H54 (cell line): ENCODE measurements at places on chromosomes 4 and X.

- no peak for DNase-seq
Observed at GRCh38 chr4:1907848-1908525, 36.8 kb downstream of the NSD2 start.

DNA sequence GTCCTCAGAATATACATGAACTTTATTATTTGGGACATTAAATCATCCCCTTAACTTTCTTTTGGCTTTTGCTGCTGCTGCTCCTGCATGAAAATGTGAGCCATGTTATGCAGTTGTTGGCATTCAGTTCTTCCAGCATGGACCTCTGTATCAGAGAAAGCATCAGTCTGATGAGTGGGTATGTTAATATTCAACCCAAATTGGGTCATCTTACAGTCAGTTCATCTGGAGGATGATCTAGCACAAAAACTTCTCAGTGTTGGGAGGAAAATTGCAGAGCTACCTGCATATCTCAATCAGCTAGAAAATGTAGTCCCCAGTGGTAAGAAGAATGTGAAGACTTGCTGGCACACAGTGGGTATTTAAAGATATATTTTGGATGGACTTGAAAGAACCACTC is 96.7 kb downstream of the IL1RAPL2 start:
- DNase-seq: no peak

DNA sequence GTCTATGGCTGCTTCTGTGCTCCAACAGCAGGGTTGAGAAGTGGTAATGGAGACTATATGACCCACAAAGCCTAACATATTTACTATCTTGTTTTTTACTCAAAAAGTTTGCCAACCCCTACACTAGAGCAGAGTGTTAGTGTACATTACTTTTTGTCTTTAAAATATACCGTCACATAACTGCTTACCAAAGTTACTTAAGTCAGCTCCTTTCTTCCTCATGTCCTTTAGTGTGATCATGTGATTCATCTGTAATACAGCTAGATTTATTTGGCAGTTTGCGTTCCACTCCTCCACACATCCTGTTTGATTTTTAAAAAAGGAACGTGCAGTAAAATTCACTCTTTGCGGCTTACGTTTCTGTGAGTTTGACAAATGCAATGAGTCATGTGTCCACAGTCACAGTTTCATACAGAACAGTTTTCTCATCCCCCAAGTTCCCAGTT is 162.4 kb upstream of the GPRIN3 start:
- DNase-seq: no peak

DNA sequence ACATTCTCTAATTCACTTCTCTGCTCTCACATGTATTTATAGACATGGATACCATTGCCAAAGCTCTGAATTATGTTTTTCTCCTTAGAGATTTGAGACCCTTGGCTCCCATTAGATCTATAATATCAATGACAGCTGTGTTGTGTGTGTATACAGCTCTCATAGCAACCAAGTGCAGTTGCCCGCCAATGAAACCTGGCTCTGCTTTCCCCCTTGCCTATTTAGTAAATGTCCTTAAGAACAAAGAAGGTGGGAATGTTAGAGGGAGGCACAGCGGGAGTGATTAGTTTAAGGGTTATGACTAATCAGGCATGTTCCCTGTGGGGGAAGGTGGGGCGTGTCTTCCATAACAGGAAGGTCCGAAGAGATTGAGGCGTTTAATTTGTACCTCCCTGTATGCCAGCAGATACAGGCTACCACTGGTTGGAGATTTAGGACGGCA is 100.5 kb upstream of the TBC1D9 start:
- peak; percentile 26 for DNase-seq

DNA sequence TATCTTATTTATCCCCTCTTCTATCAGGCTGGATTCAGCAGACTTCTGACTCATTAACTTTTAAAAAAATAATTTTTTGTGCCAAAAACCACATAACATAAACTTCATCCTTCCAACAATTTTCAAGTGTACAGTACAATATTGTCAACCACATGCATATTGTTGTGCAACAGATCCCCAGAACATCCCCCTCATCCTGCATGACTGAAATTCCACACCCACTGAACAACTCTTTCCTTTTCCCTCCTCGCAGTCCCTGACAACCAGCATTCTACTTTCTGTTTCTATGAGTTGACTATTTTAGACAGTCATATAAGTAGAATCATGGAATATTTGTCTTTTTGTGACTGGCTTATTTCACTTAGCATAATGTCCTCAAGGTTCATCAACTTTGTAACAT is 2.2 kb upstream of the MID2 start:
- DNase-seq: no peak

DNA sequence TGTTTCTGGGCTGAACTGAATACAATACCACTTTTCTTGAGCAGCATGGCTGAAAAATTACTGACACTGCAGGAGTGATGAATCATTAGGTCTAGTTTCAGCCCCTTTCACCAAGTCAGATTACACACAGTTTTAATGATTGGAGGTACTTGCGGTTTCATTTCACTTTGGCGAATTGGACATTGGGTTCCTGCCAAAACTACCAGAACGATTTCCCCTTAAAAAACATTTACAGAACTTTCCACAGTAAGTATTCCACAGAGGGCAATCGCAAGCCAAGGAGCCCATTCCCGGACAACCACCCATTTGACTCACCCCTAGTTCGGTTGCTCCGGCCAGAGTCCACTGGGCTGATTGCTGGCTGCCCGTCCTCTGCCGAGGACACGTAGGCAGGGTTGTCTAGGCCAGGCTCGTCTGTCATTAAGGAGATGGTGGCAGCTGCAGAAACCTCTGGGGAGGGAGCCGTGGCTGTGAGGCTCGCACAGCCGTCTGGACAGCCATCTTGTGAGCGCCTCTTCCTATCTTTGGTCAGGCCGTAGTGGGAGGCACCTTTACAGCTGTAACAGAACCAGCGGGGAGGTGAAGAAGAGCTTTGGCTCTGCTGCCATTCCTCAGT is 83.5 kb downstream of the LNX1 start:
- peak; percentile 49 for DNase-seq

GRCh38 chrX:103253608-103254007 is 1.3 kb downstream of the TCEAL8 start:
- DNase-seq: no peak

GRCh38 chr4:47442980-47443379 is 20.5 kb downstream of the COMMD8 start:
- DNase-seq: no peak

DNA sequence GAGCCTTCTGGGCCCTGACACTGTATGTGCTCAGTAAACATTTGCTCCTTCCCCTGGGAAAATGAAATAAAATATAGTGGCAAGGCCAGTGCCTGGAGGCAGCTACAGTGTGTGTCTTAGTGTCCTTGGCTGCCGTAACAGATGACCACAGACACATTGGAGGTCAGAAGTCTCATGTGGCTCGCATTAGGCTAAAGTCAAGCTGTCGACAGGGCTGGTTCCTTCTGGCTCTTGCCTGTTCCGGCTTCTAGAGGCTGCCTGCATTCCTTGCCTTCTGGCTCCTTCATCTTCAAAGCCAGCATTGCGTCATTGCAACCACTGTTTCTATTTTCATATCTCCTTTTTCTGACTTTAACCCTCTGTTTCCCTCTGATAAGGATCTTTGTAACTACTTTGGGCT is 83.6 kb upstream of the STX18 start:
- no peak for DNase-seq

DNA sequence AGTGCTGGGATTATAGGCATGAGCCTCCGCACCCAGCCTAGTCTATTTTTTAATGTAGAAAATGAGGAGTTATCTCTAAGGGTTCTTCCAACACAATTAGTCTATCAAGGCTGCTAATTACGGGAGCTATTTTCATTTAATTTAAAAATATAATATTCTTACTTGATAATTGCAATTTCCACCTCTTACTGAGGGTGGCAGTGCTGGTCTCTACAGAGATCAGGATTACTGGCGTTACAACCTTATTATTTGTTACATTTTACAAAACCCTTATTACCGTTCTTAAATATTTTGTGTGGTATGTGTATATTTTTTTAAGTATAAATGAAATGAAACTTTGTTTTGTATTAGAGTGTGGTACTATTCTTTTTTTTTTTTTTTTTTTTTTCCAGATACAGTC is 17.6 kb upstream of the GK start:
- no peak for DNase-seq

GRCh38 chr4:156615066-156615531 is 356.5 kb downstream of the PDGFC start:
- no peak for DNase-seq

GRCh38 chr4:42761804-42762203 is 104.9 kb upstream of the ATP8A1 start:
- no peak for DNase-seq

DNA sequence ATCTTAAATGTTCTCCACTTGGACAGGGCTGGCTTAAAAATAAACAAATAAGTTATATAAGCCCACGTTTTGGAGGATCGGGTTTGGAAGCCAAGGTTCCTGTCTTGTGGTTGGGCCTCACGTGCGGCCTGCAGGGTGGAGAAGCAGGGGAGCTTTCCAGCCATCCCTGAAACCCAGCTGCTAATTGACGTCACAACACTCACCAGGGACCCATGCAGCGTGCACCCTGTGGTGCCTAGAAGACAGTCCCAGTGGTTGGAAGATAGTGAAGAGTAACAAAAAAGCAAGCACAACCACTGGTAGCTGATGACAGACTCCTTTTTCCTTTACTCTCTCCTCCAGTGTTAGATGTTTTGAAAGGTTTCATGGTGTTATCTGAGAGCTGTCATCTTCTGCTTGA is 142.0 kb upstream of the RBPJ start:
- DNase-seq: no peak

- no peak for DNase-seq
Observed at GRCh38 chr4:41750121-41750625, 1.6 kb upstream of the PHOX2B start.

- peak; percentile 2 for DNase-seq
Observed at GRCh38 chr4:72701987-72702819, 133.2 kb upstream of the ADAMTS3 start.

- no peak for DNase-seq
Observed at GRCh38 chrX:85084770-85085393, 81.2 kb downstream of the APOOL start.

DNA sequence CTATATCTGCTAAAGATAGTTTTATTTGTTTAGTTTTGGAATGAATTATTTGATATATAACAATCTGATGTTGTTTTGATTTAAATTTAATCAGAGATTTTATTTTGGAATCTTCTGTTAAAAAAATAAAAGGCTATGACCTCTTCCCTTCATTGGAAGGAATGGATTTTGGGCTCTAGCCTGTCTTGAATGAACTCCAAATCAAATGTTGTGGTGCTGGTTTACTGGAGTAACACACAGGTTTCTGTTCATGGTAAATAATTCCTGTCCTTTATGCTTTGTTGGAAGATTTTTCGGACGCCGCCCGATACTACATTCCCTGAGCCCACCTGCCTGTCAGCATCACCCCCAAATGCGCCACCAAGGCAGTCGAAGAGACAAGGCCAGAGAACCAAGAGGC is 291.1 kb downstream of the ARHGAP10 start:
- no peak for DNase-seq

GRCh38 chrX:16970977-16971376 is 24.5 kb downstream of the REPS2 start:
- DNase-seq: no peak

DNA sequence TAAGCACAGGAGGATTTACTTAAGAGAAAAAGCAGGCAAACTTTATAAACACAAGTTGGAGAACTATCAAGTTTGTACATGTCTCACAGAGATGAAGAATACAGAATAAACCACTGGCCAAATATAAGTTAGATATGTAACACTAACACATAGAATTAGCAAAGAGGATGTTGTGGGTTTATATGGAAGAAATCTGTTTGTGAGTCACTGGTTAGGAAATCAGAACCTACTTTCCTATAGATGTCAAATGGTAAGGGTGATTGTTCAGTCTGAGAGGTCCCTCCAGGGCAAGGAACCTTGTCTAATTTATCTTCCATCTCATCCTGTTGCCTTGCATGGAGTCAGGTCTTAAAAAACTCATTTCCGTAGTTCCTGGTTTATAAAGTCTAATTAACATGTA is 14.8 kb upstream of the ART3 start:
- no peak for DNase-seq

- no peak for DNase-seq
Observed at GRCh38 chr4:47210828-47211227, 179.5 kb downstream of the GABRB1 start.

DNA sequence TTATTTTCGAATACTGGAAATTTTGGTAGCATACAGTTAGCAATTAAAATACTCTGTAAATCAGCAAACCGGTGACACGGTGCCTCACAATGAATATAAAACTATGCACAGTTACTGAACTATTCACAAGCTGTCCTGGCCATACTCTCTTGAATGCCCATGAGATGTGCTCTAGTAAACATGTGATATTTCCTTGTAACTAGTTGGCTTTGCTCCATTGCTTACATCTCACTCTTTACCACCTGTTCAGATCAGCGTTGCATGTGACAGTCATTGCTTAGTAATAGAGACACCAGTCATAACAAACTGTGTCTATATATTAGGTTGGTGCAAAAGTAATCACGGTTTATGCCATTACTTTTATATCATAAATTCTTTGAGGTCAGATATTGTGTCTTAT is 897.9 kb upstream of the FTHL17 start:
- no peak for DNase-seq

DNA sequence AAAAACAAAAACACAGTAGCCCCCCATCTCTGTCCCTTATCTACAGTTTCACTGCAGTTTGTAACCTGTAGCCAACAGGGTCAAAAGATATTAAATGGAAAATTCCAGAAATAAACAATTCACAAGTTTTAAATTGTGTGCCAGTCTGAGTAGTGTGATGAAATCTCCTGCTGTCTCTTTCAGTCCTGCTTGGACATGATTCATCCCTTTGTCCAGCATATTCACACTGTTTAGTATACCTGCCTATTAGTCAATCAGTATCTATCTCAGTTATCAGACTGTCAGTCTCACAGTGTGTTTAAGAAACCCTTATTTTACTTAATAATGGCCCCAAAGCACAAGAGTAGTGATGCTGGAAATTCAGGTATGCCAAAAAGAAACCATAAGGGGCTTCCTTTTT is 21.9 kb downstream of the CNOT6L start:
- DNase-seq: no peak

- DNase-seq: no peak
Observed at GRCh38 chrX:77953708-77954107, 15.7 kb downstream of the PGAM4 start.

DNA sequence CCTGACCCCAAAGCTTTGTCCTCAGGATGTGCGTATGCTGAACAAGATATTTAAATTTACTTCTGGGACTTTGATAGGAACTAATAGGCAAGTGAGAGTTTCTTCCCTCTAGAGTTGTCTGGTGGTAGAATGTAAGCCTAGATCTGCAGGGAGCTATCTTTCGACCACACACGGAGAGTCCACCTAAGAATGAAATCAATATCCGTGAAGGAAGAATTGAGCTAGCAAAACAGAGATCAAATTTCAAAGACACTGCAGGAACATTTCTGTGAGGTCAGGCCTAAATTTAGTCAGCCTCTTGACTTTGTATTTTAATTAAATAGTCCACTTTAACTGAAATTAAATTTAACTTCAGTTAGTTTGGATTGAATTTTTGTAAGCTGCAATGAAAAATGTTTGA is 871.3 kb downstream of the RAB28 start:
- DNase-seq: no peak

- no peak for DNase-seq
Observed at GRCh38 chr4:166318810-166319525, 445.9 kb downstream of the TLL1 start.
